ENCODE measurements at places on chromosomes 4 and X. TPM values are rescaled to one million over a fixed set of nuclear protein-coding genes. Genes with fewer than 3 reads are reported as not detected.
A peak's percentile ranks its signal among the peaks of the same experiment; 100 is the strongest.

SH2D1A gene
- polyA plus RNA-seq, result 0.04 TPM

RPL39 gene
- polyA plus RNA-seq, result 2,029 TPM

GRCh38 chrX:84108584-84108983, 79.4 kb downstream of the RPS6KA6 start:
- no peak for DNase-seq

- no peak for DNase-seq
These were observed 12.5 kb upstream of the S100P start for GRCh38 chr4:6681191-6681590.

DNA sequence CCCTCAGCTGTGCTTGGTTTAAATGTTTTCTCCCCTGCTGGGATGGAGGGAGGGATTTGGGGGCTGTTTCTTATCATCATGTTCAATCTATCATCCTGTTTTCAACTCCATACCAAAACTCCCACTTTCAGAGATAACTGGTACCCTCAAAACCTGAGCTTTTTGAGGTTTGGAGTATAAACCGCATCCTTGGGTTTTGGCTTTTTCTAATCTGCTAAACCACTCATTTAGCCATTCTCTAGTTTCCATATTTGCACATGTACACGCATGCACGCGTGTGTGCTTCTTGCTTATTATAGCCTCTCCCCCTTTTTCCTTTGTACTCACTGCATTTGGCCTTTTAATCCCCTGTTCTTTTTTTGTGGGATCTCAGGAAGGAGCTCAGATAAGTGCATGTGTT, 116.7 kb upstream of the TEX13D start:
- no peak for DNase-seq

DNA sequence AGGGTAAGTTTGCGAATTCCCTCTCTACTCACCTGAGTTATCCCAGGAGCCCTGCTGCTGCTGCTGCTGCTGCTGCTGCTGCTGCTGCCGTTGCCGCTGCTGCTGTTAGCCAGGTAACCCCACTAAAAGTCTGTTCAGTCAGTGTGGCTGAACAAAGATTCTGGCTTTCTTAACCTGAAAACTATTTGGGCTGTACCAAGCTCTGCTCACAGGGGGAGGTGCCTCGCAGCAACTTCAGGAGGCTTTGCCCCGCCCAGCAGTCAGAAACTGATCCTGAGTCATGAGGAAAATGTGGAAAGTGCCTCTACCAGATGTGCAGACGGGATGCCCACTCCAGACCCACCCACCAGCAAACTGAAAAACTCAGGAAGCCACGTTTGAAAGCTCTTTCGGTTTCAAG, at the start of gene CAPN6:
Gene CAPN6, minus strand, starts transcription at position 145 of the 400 bp plus-strand sequence. CDS start 6,547 bp downstream, outside the sequence.
- DNase-seq, result no peak

DNA sequence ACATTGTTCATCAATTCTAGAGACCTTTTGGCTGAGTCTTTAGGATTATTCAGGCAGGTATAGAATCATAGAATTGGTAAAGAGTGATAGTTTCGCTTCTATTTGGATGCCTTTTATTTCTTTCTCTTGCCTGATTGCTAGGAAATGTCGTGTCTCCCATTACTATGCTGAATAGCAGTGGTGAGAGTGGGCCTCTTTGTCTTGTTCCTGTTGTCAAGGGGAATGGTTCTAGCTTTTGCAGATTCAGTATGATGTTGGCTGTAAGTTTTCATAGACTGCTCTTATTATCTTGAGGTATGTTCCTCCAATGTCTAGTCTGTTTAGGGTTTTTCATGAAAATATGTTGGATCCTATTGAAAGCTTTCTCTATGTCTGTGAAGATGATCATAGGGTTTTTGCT, 200.2 kb upstream of the PABPC4L start:
- no peak for DNase-seq

DNA sequence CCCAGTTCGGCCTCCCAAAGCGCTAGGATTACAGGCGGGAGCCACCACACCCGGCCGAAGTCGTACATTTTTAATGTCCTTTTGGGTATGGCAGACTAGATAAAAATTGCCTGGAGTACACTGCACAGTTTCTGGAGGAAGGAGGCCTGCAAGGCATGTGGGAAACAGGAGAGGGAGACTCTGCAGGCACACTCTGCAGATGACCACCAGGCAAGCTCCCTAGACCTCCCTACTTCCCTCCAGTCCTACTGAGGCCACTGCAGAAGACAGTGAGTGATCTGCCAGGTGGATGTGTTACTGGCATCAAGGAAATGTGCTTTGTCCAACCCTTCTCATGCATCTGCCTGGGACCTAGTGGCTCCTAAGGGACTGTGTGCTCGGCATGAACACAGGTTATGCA, 11.4 kb downstream of the PDLIM3 start:
- no peak for DNase-seq

DNA sequence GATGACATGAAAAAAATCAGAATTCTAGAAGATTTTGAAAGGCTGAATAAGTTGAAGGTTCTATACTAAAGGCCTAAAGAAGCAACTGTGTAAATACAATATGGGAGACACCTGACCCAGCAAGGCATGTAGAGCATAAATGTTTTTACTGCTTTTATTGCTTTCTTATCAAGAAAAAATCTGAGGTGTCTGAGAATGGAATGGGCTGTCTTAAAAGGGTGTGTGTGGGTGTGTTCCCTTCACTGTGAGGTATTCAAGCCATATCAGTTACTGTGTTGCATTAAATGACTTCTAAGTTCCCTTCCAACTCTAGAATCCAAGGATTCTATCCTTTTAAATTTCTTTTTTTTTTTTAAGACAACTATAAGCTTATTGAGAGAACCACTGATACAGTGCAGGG, 15.7 kb downstream of the ATP8A1 start:
- no peak for DNase-seq

DNA sequence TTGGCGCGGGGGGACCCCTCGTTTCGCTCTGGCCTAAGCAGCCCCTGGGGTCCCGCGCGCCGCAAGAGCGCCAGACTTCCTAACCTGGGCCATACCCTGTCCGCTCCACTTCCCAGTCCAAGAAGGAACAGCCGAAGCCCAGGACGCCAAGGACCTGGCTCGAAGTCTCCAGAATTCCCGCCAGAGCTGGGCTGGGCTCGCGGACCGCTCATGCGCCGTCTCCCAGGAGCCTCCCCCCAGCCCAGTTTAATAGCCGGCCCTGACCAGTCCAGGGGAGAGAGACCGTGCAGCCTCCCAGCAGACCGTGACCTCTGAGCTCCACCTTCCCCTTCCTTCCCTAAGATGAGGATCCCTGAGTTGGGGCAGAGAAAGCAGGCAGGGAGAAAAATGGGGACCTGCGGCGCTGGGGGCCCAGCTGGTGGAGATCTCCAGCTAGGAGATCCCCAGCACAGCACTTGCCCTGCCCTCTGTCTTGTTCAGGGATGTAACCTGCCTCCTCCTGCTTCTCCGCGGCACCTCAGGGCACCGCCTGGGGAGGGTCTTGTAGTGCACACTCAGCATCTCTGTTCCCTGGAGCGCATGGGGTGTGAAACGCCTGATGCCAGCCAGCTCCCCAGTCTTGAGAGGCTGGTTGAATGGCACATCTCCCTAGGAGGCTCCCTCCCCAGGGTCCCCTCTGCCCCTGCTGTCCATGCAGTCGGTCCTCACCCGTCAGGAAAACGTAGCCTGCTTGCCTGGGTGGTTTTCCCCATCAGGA, 1.2 kb upstream of the LETM1 start:
- DNase-seq, result no peak

- DNase-seq, result no peak
These were observed 20.3 kb downstream of the KLF3 start for GRCh38 chr4:38684271-38684670.

GRCh38 chr4:1290165-1290977, 680 bp downstream of the MAEA start:
- peak; percentile 32 for DNase-seq

GRCh38 chrX:37824491-37825214, 22.7 kb downstream of the DYNLT3 start:
- no peak for DNase-seq

DNA sequence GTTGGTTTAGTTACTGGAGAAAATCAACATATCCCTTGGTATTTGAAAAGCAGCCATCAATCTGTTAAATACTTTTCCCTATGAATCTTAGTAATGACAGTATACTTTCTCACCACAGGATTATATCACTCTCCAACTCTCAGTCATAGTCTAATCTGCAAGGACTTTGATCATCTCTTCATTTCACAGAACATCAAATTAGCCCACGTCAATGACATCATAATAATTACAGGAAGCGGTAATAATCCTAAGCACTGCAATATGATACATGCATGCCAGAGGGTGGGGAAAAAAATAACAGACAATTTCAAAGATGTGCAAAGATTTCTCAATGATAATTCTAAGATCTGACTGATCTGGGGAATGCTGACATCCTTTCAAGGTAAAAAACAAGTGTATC, 404.1 kb downstream of the GPM6A start:
- DNase-seq, result no peak

All from B cell (primary cell).